Transverse colon (tissue), 4 donors: ENCODE measurements at places on chromosomes 11 and 22. TPM values are rescaled to one million over a fixed set of nuclear protein-coding genes. Genes with fewer than 3 reads are reported as not detected.

- no peak for DNase-seq
Observed at GRCh38 chr22:26041931-26042330, 127.3 kb upstream of the SEZ6L start.

GRCh38 chr11:14308114-14308896, 50.7 kb downstream of the RRAS2 start:
- no peak for DNase-seq

DNA sequence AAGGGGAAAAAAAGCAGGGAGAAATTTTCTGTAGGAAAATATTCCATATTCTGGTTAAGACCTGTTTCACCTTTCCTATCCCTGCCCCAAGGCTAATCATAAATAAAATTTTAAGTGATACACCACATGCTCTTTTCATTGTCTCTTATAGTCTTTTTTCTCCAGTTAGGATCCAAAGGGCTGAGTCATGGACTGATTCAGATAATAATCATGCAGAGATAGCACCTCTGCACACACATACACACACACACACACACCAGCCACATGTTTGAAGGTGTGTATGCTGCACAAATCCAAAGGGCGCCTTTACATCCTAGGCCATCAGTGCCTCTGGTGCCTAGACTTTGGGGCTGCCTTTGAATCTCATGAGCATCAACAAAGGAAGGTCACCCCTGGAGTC, 35.5 kb upstream of the CWF19L2 start:
- no peak for DNase-seq

GRCh38 chr11:70467201-70468085, 69.1 kb downstream of the CTTN start:
- DNase-seq = peak; percentile 58

- no peak for DNase-seq
Observed at GRCh38 chr22:24985826-24986214, 33.3 kb downstream of the KIAA1671 start.

DNA sequence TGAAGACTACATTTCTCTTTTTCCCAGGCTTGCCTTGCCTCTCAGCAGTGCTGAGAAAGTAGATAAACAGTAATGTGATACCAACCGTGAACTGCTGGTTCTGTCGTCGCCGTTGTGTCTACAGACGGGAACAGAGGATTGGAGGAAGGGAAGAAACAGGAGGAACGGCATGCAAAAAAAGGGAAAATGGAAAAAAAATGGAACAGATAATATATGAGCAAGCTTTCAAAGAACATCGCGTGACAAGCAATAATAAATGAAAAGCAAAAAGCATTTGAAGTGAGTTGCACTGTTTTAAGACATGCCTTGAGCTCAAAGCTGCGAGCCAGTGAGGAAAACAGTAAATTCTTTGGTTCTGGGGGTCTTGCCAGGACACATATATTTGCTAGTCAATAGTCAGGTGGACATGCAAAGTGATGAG, 305.9 kb downstream of the CADM1 start:
- no peak for DNase-seq

- DNase-seq = no peak
Observed at GRCh38 chr11:87425391-87425790, 387.7 kb downstream of the TMEM135 start.

GRCh38 chr22:37484480-37485394, 1.4 kb downstream of the MFNG start:
- DNase-seq = peak; percentile 83

CABP4 gene
- not detected for total RNA-seq

FAM83F gene
- 18.9 TPM for total RNA-seq

ROBO3 gene
- 9.0 TPM for total RNA-seq

TBX10 gene
- total RNA-seq = not detected

MOV10L1 gene
- total RNA-seq = 0.20 TPM

CCDC116 gene
- 15.7 TPM for total RNA-seq
